ENCODE measurements at places on chromosomes 5 and 9.

DNA sequence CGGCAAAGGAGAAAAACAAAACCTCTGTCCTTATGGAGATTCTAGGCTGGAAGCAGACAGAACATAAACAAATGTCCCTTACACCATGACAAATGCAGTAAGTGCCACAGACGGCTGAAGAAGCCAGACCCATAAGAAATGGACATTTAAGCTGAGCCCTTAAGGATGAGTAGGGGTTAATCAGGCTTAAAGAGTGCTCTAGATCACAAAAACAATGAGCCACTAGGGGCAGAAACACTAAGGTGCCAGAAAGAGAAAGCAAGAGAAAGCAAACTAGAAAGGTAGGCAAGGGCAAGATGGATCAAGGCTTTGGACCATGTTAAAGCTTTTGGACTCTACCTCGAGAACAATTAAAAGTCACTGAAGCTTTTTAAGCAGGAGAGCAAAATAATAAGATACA is 326.9 kb upstream of the WWC1 start:
- no peak for DNase-seq

- no peak for DNase-seq
These were observed 128.5 kb upstream of the LPCAT1 start for GRCh38 chr5:1651971-1652872.

GRCh38 chr5:51172903-51173626 is 210.2 kb upstream of the ISL1 start:
- DNase-seq, result no peak

GRCh38 chr9:91077624-91078368 is 276.2 kb downstream of the SYK start:
- no peak for DNase-seq

DNA sequence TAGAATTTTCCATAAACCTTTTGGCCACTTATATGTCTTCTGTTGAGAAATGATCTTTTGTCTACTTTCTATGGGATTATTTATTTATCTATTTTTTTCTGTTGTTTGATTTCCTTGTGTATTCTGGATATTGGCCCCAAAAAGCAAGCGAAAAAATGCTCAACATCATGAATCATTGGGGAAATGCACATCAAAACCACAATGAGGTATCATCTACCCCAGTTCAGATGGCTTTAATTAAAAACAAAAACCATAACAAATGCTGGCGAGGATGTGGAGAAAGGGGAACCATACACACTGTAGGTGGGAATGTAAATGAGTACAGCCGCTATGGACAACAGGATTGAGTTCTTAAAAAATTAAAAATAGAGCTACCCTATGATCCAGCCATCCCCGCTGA is 125.0 kb upstream of the LPCAT1 start:
- no peak for DNase-seq

GRCh38 chr9:104482921-104483570 is 21.0 kb upstream of the OR13F1 start:
- DNase-seq, result no peak

GRCh38 chr5:133410335-133410828 is 202.0 kb downstream of the FSTL4 start:
- DNase-seq, result no peak

DNA sequence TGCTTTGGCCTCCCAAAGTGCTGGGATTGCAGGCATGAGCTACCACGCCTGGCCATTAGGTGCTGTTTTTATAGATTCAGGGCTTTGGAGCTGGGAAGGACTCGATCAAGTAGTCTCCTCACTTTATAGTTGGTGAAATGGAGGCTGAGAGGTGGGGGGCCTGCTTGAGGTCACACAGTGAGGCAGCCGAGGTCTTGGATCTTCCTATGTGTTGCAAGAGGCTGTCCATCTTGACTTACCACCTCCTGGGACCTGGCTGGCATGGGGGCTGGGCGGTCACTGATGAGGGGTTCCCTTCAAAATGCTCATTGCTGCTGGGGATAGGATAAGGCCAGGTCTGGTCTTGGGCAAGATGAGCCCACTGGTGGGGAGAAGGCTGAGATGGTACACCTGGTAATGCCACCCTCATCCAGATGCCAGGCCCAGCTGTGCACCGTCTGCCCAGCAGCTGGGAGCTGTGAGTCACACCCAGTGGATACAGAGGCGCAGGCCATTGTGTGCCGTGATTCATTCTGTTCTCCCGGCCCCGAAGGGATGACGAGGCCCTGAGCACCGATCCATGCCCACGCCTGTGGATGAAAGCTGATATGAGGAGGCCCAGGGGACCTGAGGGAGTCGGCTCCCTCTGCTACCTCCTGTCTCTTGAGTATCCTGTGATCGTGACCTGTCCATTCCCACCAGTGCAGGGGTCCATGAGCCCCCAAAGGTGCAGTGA is 10.5 kb upstream of the NDST1 start:
- peak; percentile 95 for DNase-seq

- no peak for DNase-seq
These were observed 886.8 kb upstream of the SEMA6A start for GRCh38 chr5:117461403-117461802.

DNA sequence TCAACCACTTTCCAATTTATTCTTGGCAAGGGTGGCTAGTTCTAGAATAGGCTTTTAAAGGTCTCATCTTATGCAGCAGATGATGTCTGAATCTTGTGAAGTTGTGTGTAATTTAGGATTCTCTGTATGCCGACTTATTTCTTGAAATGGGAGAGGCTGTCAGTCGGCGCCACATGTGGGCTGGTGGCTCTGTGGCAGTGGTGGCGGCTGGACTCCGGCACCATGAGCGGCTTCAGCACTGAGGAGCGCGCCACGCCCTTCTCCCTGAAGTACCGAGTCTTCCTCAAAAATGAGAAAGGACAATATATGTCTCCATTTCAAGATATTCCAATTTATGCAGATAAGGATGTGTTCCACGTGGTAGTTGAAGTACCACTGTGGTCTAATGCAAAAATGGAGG is 8.3 kb upstream of the ATP6V0E1 start:
- no peak for DNase-seq

DNA sequence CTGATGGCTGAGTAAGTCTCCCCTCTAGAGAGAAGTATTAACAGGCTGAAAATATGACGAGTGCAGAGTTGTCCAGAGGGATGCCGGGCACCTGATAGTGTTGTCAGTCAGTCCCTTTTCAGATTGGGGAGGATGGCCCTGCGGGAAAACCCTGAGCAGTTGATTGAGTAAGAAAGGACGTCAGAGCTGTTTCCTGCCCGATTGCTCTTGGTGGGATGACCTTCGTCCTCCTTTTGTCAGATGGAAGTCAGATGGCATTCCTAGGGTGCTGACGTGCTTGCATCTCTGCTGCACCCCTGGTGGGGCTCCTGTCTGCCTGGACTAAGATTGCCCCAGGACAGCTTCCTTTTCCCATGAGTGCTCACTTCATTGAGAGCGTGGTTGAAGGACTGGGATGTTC is 9.8 kb downstream of the ZNF354B start:
- DNase-seq, result no peak

- DNase-seq, result no peak
These were observed 41.0 kb downstream of the NEK6 start for GRCh38 chr9:124298646-124299235.

DNA sequence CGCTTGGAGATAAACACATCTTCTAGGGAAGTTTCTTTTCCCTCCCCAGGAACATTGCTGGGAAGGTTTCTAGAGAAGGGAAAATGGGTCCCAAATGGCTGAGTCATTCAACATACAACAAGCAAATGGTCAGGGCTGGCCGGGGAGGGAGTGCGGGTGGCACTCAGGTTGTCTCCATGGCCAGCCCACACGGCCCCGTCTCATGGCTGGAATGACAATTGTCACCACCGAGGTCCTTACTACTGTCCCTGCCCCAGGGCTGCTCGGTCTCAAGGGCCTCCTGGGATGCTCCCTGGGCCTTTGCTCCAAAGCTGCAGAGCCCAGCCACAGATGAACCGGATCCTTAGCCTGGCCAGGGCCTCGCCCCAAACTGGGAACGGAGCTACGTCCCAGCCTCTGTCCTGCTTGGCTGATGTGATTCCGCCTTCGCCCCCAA is 121.9 kb downstream of the FGF18 start:
- no peak for DNase-seq

DNA sequence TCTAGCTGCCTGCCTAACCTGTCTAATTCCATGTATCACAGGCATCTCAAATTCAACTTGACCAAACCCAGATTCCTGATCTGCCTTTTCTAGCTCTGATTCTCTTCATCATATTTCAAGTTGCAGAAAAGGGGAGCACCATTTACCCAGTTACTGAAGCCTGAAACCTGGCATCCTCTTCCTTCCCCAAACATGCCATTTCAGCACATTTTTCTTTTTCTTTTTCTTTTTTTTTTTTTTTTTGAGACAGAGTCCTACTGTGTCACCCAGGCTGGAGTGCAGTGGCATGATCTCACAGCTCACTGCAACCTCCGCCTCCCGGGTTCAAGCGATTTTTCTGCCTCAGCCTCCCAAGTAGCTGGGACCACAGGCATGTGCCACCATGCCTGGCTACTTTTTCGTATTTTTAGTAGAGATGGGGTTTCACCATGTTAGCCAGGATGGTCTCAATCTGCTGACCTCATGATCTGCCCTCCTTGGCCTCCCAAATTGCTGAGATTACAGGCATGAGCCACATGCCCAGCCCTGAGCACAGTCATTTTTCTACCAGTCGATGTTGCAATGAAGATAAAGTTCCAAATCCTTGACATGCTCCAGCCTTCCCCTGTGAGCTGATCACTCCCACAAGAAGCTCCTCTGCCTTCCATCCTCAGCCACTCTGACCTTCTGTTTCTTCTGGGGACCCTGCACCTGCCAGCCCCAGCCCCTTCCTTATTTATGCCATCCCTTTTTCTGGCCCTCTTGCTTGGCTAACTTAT is 32.2 kb downstream of the ACER2 start:
- peak; percentile 27 for DNase-seq

DNA sequence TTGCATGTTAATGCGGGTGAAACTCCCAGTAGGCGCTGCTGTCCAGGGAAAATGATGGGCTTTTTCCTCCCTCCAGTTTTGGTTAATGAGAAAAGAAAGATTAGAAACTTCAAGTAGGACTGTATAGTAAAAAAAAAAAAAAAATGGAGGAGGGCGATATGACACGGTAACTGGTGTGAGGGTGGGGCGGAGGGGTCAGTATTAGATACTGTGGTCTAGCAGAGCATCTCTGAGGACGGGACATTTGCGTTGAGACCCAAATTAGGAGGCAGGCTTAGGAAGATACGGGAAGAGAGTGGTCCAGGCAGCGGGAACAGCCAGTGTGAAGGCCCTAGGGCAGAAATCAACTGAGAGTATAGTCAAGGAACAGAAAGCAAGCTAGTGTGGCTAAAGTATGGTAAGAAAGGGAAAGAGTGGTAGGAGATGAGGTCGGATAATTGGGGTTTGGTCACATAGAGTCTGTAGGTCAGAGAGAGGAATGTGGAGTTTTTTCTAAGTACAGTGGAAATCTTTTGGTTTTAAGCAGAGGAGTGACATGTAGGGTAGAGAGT is 707 bp downstream of the RMND5B start:
- no peak for DNase-seq

DNA sequence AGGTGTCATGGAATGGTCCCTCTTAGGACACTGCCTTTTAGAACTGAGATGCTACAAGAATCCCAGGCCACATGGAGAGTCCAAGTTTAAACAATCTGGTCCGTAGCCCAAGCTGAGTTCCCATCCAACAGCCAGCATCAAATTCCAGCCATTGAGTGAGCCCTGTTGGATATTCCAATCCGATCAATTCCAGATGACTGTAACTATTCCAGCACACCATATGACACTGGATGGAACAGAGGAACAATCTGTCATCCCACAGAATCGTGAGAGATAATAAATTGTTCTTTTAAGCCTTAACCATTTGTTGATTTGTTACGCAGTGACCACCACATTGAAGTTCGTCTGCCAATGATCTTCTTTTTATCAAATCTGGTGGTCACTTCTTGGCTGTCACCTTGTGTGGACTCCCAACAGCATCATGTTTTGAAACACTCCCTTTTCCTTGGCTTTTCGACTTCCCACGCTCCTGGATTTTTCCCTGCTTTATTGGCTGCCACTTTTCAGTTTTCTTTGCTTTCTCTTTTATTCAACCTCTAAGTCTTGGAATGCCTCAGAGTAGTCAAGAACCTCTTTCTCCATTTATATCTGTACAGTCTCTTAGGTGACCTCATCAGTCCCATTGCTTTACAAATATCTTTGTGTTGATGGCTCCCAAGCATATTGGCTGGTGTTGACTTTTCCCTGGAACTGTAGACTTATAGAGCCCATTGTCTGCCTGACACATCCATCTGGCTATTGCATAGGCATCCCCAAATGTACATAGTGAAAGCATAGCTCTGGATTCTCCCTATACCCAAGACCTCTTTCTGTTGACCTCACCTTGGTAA is 46.1 kb downstream of the TNFSF15 start:
- DNase-seq, result no peak

DNA sequence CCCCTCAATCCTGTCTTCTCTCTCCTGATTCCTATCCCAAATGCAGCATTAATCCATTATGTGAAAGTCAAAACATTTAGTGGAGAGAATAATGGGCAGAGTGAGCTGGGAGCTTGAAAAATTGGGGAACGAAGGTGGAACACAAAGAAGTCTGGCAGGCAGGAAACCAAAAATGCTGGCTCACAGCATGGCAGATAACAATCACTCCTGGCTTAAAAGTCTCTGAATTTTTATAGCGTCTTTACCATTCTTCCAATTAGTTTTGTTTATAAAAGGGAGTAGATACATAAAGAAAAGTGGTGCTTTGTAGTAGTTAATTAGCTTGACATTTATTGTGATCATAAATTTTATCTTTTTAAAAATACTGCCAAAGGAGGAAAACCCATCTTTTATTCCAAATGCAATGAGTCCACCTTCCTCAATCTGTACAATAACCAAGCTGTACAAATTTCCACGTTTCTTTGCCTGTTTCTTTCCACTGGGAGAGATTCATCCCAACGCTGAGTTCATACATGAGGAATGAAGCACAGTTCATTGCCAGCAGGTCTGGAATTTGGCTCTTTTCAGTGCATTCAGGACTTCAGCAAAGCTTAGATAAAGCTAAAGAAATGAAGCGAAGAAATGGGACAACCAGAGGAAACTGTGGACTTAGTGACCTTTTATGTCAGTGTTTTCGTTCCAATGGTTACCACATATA is 174.7 kb downstream of the HMHB1 start:
- peak; percentile 88 for DNase-seq

GRCh38 chr5:375336-375920 is 53.9 kb downstream of the AHRR start:
- DNase-seq, result no peak

DNA sequence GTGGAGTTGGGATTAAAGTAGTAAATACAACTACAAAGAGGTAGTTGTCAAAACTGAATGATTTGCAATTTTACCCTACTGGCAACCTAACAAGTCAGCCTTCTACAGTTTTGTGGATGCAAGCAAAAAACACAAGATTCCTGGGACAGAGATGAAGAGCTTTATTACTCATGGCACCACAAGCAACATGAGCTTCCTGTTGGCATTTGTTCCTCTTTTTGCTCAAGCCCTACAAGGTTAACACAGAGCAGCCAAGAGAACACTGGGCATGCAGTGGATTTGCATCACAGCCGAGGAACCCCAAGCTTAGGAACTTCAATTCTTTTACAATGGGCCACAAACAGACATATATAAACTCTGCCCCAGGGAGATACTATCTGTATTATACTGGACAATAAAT is 28.8 kb upstream of the DMAC1 start:
- no peak for DNase-seq

Measured in NCI-H226 (cell line).